ENCODE measurements at places on chromosomes 2 and 18.

DNA sequence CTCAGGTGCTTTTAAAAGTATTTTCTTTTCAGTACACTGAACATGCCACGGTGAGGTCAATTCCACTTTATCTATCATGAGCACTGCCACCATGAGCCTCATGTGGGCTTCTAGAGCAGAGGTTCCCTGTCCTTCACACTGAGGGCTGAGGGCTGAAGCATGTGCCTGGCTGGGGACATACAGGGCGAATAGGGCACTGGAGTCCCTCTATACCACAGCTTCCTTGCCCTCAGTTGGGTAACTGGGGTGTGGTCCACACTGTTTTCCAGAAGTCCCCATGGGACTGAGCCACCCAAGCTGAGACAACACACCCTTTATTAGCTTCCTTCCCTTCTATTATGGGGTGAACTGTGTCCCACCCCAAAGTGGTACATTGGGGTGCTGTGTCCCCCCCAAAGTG, 172.2 kb upstream of the ID2 start:
- DNase-seq: no peak

DNA sequence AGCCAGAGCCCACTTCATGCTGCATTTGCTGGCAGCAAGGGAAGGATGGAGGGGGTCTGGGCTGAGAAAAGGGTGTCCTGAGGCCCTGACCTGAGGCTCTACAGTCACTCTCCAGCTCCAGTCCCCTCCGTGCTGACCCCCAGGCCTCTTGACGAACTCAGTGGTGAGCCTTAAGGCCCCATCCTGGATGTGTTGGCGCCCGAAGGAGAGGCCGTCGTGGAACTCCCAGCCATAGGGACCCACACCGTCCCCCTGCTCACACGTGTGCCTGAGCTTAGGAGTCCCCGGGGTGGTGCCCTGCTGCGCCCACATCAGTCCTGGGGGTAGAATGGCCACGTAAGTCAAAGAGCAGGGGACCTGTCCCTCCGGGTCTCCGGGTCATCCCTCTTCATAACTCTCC, 776 bp downstream of the MOGS start:
- DNase-seq: no peak

GRCh38 chr18:31192086-31192776, 29.6 kb upstream of the DSC1 start:
- DNase-seq: no peak

DNA sequence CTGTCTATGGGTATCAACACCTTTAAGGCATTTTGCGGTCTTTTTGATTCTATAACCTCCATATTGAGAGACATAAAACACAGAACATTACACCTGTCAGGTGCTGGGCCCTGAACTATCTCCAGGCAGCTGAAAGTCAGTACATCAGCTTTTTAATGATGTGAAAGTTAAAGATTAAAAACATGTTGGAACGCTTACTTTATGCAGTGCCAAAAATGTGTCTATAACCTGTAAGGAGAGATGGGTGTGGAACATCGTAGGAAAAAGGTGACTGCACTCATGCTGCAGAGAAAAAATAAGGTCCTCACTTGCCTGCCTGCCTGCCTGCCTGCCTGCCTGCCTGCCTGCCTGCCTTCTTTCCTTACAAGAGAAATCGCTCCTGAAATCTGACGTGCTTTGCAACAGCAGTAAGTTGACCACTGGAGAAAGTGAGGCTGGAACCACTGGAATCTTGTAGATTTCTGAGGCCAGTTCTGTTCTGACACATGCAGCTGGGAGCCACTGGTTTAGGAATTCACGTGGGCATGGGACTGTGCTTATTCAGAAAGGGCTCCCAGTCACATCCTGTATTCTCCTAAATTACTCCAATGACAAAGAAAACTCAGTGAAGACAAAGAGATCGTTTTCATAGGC, 34.1 kb downstream of the BCL11A start:
- no peak for DNase-seq

GRCh38 chr2:177433402-177433801, 40.8 kb downstream of the AGPS start:
- no peak for DNase-seq

- no peak for DNase-seq
Measured at GRCh38 chr18:9147440-9148202, 11.0 kb downstream of the ANKRD12 start.

DNA sequence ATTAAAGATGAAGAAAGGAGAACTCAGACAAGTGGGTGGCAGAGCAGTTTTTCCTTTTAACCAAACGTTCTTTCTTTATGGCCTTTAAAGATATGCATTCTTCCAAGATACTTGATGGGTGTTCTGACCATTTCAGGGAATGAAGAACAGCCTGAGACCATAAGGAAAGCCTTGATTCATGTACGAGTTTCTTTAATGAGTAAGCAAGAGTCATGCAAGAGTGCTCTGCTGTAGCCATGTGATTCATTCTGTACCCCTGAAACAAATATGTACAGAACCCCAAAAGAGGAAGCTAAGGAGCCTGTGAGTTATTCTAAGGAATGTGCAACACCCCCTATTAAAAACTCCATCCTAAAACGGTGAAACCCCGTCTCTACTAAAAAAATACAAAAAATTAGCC, 372.8 kb downstream of the MTX2 start:
- DNase-seq: no peak

DNA sequence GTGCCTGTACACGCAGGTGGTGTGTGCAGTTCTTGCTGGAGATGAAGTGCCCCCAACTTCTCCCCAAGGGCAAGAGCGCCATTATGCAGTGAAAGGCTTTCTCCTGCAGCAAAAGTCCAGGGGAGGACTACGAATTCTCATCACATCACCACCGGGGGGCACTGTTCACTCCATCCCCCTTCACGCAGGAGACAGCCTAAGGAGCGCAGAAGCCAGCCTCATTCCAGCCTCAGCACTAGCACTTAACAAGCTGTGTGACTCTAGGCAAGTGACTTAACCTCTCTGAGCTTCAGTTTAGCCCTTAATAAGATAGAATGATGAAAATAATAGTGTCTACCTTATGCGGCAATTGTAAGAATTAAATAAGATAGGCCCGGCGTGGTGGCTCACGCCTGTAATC, 32.3 kb downstream of the DNMT3A start:
- DNase-seq: peak; percentile 50

GRCh38 chr2:96699621-96700020, 40.2 kb downstream of the LMAN2L start:
- DNase-seq: no peak

DNA sequence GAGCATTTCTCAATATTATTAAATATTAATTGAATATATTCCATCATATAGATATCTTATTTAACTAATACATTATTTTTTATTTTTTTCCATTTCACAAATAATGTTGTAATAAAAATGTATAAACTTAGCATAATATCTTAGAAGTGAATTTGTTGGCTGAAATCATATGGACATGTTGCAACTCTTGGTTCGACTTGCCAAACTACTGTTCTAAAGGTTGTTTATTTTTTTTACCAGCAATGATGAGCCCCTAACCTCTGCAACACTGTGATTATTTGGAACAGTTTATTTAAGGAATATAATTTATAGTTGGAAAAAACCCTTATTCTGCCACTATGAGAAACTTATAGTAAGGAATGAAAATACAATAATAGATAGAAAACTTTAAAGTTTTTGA, 8.8 kb upstream of the NAB1 start:
- no peak for DNase-seq

GRCh38 chr2:202636213-202636513, 1.4 kb downstream of the FAM117B start:
- no peak for DNase-seq

DNA sequence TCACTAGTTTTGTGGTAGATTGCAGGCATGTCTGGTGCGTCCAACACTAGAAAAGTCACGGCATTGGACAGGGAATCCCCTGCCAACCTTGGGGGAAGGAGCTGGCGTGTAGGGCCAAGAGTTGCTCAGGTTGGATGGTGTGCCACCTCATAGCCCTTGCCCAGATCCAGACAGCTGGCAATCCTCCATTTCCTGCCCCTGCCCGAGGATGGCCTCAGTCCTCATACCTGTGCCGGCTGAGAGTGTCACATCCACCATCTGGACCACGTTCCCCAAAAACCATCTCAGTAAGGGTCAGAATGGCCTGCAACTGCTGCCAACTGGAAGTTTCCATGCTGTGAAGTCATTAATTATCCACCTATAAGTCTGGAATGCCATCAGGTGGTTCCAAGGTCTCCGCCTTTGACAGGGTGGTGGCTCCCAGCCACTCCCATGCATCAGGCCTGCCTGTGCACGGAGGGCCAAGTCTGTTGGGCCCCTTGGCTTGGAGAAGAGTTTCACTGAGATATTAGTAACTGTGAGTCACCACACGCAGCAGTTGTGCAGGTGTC, 55.0 kb downstream of the IMPA2 start:
- no peak for DNase-seq

DNA sequence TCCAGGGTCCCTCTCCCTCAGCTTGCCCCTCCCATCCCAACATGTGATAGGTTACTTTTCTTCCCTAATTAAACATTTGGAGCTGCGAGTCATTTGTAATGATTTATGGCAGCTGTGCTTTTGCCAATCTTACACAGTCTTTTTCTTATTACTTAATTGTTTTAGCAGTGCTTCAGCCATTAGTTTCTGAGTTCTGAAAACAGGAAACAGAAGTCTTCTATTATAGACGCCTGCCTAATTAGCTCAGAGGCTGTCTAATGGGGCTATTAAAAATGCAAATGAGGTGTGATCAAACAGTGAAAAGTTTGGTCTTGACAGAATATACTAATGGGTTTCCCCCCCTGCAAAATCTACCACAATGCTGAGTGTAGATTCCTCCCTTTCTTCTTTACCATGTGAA, 388.3 kb upstream of the CELF4 start:
- no peak for DNase-seq

- DNase-seq: no peak
Measured at GRCh38 chr18:14747513-14748474, at the start of gene ANKRD30B. Gene ANKRD30B, plus strand, starts transcription at chr18:14748172. Its CDS starts 248 bp downstream, at chr18:14748420.

DNA sequence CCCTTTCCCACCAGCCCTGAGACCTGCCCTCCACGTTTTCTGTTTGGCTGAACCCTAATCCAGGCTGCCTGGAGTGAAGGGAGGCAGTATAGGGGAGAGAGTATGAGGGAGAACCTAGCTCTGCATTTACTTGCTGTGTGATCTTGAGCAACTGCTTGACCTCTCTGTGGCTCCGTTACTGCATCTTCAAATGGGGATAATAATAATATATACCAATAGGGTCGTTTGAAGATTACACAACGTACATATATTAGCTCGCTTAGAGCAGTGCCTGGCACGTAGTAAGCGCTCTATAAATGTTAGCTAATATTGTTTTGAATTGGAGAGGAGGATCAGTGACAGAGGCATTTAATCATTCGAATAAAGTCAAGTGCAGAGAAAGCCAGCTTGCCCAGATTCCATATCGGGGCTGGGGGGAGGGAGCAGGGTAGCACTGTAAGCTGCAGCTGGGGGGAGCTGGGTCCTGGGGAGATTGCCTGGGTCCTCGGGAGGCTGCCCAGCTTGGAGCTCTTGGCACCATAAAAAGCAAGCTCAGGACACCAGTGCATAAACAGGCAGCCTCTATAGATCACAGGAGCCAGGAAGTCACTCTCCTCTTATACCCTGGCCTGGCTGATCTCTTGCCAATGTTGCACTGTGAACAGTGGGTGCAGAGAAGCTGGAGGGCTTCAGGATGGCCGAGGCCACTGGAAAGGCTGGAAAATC, 19.1 kb downstream of the KCNK3 start:
- no peak for DNase-seq

DNA sequence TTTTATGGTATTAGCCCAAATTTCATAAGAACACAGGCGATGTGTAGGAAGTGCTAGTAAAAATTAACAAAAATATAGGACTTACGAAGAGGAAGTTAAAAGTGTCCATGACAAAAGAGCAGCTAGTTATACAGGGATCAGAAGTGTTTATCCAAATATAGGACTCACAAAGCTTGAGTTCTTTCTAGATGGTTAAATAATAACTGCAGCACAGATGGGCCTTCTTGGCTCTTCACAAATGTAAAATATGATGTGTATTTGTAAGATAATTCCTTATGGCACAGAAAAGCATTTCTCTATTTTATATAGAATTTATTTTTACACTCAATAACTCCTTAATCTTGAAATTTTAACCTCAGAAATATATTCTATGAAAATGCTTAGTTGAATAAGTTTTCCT, 100.9 kb upstream of the SPHKAP start:
- no peak for DNase-seq
